NCI-H524 (cell line): ENCODE measurements at places on chromosomes 6 and 20.

- no peak for DNase-seq
Measured at GRCh38 chr20:19867940-19868371, 109.9 kb downstream of the RIN2 start.

DNA sequence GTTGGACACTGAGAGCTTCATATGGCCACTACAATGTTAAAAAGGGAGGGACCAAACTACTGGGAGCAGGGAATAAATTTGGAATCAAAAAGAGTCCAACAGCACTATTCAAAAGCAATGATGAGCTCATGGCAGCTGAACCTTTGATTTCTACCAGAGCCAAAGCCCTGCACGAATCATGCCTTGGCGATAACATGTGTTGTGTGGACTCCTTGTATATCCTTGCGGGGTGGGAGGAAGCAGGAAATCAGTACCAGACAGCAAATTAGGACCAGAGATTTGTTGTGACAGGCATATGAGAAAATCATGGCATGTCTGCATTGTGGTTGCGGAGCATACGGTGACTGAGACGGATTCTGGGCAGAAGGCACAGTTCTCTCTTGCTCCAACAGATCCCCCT lies 85.6 kb upstream of the EMILIN3 start:
- DNase-seq: no peak

DNA sequence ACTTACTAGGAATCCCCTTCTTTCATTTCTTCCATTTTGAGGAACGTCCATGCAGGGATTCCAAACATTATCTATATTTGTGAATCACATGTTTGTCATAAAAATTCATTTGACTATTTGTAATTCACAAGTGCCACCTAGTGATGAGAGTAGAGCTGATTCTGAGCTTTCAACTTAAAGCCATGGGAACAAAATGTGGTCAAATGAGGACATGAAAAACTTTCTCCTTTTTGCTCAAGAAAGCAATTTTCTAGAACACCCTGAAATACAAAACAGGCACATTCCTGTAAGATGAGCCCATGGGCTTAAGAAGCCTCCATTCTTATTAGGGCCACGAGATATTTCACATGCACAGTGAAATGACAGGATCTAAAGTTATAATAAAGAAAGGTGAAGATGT lies 12.3 kb downstream of the MAP3K7 start:
- no peak for DNase-seq

- DNase-seq: no peak
Measured at GRCh38 chr6:24060982-24061754, 64.8 kb upstream of the NRSN1 start.

DNA sequence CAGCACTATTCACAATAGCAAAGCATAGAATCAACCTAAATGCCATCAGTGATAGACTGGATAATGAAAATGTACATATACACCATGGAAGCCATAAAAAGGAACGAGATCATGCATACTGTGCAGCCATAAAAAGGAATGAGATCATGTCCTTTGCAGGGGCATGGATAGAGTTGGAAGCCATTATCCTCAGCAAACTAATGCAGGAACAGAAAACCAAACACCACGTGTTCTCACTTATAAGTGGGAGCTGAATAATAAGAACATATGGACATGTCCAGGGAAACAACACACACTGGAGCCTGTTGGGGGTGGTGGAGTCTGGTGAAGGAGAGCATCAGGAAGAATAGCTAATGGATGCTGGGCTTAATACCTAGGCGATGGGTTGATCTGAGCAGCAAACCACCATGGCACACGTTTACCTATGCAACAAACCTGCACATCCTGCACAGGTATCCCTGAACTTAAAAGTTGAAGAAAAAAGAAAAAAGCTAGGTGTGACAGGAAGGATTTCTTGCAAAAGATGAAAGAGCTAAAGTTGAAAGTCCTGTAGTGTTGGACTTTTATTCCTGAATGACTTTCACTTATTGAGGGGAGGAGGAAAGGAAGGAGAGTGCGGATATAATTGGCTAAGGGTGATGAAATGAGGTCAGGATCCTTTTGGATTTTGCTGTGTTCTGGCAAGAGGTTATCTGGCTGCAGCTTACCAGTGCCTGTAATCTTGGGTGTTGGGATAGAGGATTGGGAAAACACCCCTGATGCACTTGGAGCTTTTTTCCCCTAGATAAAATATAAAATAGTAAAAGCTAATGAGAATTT lies 8.5 kb downstream of the TRMT11 start:
- peak; percentile 84 for DNase-seq

DNA sequence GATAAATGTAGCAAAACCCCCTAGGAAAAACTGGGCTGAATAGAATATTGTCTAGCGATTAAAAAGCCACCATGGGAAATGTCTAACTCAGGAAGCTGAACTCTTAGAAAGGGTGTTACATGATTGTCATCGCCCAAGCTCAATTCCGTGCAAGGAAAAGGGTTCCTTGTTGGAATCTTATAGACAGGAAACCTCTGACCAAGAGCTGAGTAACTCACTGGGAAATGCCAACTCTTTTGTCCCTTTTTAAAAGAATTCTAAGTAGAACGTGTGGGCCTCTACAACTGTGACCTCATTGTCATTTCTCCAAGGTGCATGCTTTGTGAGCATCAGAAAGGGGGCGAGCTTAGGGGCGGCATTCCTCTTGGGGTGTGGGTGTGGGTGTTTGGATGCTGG lies 88.1 kb downstream of the SYNJ2 start:
- no peak for DNase-seq

- no peak for DNase-seq
Measured at GRCh38 chr6:33132081-33132524, 56.3 kb downstream of the HLA-DPB1 start.

DNA sequence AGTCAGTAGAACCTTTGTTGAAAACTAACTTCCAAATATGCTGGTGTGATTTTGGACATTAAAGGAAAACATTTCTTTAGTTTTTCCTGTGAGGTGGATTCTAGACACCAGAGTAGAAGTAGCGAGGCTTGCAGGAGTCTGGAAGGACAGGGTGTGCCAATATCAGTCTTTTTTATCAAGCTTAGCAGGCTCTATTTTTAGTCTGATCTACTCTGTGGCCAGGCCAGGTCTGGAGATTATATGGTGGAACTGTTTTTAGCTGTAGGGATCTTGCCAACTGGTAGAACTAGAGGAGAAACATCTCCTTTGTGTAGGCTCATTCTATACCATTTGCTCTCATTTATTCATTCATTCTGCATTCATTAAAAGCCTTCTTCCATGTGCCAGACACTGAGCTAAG lies 42.7 kb downstream of the LRP11 start:
- no peak for DNase-seq

GRCh38 chr6:29887819-29888776 lies 54.2 kb upstream of the HLA-A start:
- DNase-seq: no peak

GRCh38 chr20:539848-540247 lies 3.7 kb downstream of the CSNK2A1 start:
- no peak for DNase-seq

- peak; percentile 44 for DNase-seq
Measured at GRCh38 chr20:62639765-62640164, 2.5 kb upstream of the SLCO4A1 start.

GRCh38 chr20:48983423-48984400 lies 62.2 kb downstream of the ARFGEF2 start:
- DNase-seq: no peak

GRCh38 chr6:70764706-70765105 lies 97.0 kb downstream of the SMAP1 start:
- no peak for DNase-seq

DNA sequence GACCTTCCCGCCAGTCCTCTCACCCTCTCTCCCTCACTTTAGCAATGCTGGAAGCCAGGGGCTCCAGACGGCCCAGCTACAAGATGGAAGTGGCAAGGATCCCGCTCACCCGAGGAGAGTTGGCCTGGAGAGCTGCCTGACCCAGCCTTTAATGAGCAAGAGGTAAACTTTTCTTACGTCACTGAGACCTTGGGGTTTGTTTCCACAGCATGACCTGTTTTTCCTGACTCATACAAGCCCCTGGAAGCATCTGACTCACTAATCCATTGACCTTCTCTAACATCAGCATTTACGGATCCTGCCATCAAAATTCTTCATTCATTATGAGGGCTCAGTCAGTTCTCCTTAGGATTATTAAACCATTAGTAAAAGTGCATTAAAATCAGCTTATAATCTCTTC lies 120.4 kb downstream of the MYLK4 start:
- DNase-seq: no peak

- no peak for DNase-seq
Measured at GRCh38 chr6:143224516-143224915, 163.8 kb downstream of the AIG1 start.

DNA sequence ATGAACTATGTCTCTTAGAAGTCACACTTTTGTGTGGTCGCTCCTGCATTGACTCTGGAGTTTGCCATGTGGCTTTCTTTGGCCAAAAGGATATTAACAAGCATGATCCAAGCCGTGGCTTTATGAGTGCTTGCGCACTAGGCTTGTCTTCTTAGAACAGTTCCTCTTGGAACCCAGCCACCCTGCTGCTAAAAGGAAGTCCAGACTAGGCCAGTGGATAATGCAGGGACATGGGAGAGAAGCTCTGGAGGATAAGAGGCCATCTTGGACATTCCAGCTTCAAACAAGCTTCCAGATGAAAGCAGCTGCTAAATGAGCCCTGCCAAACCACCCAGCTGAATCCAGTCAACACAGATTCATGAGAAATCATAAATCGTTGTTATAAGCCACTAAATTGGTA lies 346.4 kb downstream of the CDC5L start:
- DNase-seq: no peak

DNA sequence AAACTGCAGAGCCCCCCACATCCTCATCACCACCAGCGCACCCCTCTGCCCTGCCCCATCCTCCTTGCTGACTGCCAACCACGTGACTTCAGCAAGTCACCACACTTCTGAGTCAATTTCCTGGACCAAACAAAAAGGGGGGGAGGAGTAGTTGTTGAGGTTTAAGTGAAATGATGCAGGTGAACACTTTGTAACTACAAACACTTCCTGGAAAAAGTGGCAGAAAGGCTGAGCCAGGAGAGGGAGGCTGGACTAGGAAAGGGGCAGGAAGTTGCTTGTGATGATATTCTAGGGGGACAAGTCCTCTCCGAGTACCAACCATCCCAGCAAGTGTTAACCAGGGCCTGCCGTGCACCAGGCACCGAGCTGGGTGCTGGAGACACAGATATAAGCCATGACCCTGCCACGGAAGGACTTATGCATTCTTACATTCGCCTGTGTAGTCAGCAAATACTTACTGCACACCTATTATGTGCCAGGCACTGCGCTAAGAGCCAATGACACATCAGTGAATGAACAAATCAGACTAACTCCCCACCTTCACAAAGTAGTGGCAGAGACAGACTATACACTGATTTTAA lies 67.3 kb downstream of the PREX1 start:
- DNase-seq: no peak

DNA sequence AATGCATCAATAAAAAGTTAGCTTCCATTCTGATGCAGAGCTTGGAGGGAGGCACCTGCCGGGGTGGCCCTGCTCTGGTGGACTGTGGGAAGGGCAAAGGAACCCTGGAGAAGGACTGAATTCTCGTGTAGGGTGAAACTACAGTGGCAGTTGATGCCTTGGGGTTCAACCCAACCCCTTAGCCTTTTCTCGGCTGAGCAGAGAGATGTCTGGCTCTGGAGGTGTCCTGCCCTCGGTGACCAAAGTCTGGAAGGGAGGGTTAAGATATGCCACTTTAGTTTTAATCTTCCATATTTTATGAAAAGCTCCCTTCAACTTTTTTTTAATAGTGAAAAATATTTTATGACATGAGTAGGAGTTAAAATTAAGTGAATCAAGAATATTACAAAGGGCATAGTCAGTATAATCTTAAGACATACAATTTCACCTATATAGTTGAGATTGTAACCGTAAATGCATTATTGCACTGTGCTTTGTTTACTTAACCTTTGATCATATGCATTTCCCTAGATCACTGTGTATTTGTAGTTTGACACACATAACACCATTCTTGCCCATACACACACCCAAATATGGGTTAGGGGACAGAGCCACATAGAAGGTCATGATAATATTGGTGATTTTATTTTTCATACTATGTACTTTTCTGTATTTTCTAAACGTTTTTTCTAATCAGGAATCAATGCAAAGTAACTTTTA lies 179.6 kb downstream of the MCHR2 start:
- no peak for DNase-seq

- DNase-seq: no peak
Measured at GRCh38 chr6:130396722-130397121, 30.9 kb downstream of the TMEM200A start.

GRCh38 chr6:32045811-32046449 lies 7.7 kb downstream of the CYP21A2 start:
- DNase-seq: no peak

GRCh38 chr6:35244551-35244950 lies 15.0 kb upstream of the ZNF76 start:
- DNase-seq: no peak

DNA sequence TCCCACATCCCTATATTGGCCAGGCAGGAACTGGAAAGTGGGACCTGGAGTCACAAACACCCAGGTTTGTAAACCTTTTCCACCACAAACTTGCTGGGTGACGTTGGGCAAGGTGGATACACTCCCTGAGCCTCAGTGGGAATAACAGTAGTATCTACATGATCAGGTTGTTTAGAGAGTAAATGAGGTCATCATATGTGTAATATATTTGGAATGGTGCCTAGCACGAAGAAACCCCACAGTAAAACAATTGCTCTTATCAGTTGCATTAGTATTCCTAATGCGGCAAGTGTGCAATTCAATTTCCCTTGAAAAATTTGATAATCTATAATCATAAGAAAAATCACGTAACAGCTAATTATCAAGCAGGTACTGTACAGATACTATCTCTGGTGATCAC lies 51.9 kb downstream of the HIVEP2 start:
- no peak for DNase-seq

DNA sequence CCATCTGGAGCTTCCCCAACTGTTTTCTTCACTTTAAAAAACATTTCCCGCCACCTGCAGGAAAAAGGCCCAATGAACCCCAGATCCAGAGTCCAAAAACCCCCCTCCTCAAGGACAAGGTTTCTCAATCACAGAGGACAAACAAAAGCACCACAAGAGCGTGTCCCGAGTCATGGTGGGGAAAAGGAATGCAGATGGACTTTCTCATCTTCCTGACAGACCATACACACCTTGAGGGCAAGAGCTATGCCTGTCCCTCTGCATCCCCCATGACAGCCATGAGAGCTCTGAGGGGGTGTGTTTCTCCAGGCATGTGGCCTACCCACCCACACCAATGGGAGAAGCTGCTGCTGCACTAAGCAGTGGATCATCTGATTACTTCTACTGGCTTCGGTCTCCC lies 9.0 kb downstream of the PEX6 start:
- no peak for DNase-seq
